Activated CD4-positive, alpha-beta T cell treated with anti-CD3 and anti-CD28 coated beads, Interleukin-2, Interleukin-6, amounts not matched to agents 100 ng/mL and 50 ng/mL, durations not matched to agents 16 hours and 8 hours (primary cell): ENCODE measurements at places on chromosomes 7 and 10.

DNA sequence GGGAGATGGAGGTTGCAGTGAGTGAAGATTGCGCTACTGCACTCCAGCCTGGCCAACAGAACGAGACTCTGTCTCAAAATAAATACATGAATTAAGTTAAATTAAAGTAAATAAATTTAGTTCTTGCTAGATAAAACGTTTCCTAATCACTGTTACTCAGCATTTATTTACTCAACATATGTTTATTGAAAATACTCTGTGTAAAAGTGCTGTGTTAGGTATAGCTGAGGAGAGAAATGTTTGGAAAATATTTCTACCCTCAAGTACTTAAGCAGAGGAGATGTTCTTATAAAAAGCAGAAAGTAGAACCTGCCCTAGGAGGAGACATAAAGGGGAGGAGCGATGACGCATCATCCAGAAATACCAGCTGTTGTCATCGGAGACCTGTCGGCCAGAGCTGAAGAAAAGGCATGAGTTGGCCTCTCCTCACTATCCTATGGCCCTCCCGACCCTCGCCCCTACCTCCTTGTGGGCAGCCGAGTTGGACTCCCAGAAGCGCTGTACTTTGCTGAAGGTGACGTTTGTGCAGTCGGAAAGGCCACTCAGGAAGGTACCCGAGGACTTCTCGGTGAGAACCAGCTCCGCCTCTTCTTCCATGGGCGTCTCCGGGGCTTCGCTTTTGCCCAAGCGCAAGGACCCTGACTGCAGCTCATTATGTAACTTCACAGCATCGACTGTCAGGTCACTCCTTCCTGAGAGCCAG is 1.1 kb downstream of the RRP12 start:
- no peak for DNase-seq

DNA sequence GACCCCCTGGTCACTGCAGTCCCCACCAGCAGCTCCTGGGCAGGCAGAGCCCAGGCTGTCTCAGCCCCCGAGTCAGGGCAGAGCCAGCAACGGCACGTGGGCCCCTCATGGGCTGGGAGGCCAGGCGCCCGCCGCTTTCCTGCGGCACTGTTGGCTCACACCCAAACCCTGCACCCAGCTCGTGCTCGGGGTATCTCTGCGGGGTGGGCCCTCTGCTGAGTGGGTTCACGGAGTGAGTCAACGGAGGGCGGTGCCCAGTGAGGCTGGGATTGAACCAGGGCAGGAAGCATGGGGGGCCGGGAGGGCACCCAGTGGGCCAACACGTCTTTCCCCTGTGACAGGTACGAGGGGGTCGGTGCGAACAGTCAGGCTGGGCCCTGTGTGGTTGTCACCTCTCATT is 28.9 kb downstream of the ADAP1 start:
- DNase-seq = no peak

GRCh38 chr7:112707655-112708054 is 82.5 kb downstream of the TMEM168 start:
- no peak for DNase-seq

GRCh38 chr10:28761084-28761846 is 83.9 kb downstream of the BAMBI start:
- DNase-seq = no peak

DNA sequence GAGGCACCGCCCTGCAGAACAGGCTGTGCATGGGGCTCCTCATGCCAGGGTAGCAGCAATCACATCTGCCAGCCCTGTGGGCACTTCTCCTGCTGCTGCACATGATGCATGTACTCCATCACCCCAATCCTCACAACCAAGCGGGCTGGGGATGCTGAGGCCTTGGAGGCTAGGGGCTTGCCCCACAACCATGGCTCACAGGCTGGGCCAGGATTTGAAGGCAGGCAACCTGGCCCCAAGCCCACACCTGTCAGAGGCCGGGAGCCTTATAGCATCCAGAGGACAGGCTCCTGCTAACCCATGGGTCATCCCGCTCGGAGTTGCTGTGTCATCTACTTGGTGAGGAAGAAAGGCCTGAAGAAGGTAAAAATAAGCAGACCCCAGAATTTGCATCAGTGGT is 2.2 kb downstream of the POLM start:
- DNase-seq = no peak

- no peak for DNase-seq
Measured at GRCh38 chr7:51289623-51290303, 26.8 kb downstream of the COBL start.
